ENCODE measurements at places on chromosomes 16 and 17.

- DNase-seq, result no peak
Measured at GRCh38 chr17:74790161-74791058, 14.3 kb upstream of the NAT9 start.

- DNase-seq, result no peak
Measured at GRCh38 chr16:85604145-85604705, 8.9 kb upstream of the GSE1 start.

- DNase-seq, result no peak
Measured at GRCh38 chr17:48113201-48113676, 5.7 kb downstream of the SNX11 start.

DNA sequence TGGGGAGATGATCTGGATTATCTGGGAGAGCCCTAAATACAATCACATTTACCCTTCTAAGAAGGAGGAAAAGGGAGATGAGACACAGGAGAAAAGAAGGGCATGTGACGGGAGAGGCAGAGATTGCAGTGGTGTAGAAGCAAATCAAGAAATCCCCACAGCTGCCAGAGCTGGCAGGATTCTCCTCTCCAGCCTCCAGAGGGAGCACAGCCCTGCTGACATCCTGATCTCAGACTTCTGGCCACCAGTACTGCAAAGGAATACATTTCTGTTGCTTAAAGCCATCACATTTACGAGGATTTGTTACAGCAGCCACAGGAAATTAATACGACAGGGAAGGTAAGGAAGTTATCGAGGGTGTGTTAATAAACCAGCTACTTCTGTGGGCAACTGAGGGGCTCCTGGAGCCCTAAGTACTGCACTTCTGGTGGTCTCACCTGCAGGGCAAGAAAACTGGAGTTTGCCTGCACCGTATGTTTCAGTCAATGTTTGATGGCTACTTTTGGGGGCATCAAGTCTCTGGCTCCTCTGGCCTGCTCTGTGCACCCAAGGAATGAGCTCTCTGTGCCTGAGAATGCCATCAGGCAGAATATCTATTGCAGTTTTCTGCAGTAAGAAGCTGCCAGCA is 22.9 kb upstream of the CDH13 start:
- DNase-seq, result peak; percentile 4

DNA sequence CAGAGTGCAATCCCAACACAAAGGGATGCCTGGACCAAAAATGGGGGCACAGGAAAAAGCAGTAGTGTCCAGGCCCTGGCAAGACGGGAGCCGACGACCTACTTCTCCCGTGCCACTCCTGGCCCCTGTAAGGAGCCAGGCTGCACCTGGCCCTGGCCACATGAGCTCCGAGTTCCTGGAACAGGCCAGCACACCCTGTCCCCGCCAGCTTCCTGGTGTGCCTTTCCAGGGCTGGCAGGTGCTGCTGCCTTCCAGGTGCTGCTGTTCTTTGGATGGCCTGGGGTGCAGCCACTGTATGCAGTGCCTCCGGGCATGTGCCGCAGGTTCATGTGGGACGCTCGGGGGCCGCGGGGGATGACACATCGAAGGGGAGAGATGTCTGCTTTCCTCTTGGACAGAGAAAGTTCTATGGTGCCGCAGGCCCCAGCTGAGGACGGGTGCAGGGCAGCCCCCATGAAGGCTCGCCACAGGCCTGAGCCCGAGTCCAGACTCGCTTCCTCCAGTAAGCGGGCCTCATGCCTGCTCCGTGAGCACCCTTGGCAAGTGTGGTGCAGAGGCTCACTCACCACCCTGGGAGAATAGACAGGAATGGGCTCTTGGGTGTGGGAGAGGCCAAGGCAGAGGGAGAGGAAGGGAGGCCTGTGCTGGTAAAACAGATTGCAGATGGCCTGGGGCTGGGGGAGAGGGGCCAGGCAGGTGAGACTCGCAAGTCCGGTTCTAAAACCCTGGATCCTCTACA is 54.7 kb upstream of the FASN start:
- DNase-seq, result no peak

GRCh38 chr16:31148896-31149295 is 970 bp downstream of the PRSS36 start:
- DNase-seq, result no peak

- no peak for DNase-seq
Measured at GRCh38 chr17:44094701-44095387, 24.3 kb downstream of the G6PC3 start.

DNA sequence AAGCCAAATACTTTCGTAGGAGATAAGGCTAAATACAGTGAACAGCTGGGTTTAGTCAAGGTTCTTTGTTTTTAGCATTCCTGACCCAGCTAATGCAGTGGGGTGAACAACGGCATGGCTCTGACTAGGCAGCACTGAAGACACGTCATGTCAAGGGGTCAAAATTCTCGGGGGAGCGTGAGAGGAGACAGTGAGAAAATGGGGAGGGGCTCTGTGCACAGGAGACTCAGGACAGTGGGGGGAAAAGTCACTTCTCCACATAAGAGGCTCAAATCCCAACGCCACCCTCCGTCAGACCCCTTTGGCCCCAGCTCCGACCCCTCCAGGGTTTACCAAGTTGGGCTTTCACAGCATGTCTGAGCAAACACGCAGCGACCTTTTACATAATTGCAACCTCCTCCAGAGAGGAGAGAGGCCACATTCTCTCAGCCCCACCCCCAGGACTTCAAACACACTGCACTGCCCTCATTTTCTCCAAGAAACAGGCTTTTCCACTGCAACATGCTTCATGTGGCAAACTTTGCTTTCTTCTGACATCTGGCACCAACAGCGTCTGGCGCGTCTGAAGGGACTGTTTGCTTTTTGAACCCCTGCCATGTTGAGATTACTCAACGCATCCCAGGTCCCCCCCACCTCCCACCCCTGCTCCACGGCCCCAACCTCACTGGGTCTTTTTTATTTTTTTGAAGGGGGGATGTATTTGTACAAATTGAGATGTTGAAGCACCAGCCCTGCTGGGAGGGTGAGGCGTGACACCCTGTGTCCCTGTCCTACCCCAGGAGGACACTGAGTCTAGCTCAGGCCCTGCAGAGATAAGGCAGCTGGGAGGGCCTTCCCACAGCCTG is 30.0 kb downstream of the AXIN2 start:
- DNase-seq, result no peak

DNA sequence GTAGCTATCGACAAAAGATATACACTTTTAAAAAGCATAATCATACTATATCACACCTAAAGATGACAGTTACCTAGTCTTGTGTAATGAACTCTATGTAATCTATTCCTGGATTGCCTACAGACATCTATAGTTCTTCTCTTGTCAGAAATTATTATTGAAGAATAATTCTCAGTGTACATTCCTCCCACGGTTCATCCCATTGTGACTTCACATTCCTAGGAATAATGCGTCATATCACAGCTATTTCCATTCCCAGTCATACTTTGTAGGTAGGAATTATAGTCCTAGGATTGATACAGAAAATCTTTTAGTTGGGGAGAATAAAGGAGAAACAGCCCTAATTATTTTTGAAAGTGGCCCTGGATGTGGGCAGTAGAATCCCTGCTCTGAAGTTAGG is 44.0 kb upstream of the ABCC11 start:
- DNase-seq, result no peak

DNA sequence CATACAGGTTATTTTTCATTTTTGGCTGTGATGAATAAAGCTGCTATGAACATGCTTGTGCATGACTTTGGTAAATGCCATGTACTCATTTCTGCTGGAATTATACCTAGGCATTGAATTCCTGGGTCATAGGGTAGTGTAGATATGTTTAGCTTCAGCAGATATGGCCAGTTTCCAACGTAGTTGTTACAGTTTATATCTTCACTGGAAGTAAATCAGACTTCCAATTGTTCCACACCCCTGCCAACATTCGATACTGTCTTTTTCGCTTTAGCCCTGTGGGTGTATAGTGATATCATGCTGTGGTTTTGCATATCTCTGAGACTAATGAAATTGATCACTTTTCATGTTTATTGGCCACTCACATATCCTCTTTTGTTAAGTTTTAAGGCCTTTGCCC is 50.4 kb downstream of the ARHGAP27 start:
- no peak for DNase-seq

DNA sequence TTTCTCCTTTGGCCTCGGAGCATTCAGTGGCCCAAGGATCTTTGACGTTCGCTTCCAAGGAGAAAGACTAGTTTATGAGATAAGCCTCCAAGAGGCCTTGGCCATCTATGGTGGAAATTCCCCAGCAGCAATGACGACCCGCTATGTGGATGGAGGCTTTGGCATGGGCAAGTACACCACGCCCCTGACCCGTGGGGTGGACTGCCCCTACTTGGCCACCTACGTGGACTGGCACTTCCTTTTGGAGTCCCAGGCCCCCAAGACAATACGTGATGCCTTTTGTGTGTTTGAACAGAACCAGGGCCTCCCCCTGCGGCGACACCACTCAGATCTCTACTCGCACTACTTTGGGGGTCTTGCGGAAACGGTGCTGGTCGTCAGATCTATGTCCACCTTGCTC is 1.4 kb downstream of the AOC3 start:
- DNase-seq, result no peak

- peak; percentile 99 for DNase-seq
Measured at GRCh38 chr16:25111403-25112166, at the start of gene LCMT1. TSS of gene LCMT1 (plus strand) at chr16:25111742. CDS start at chr16:25111884, 142 bp downstream.

DNA sequence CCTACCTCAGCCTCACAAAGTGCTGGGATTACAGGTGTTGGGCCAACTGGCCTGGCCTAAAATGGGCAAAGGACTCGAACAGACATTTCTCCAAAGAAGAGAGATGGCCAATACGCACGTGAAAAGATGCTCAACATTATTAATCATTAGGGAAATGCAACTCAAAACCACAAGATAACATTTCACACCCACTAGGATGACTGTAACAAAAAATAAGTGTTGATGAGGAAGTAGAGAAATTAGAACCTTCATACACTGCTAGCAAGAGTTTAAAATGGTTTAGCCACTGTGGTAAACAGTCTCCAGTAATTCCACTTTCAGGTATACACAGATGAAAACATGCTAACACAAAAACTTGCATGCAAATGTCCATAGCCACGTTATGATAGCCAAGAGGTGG is 5.7 kb downstream of the TMED6 start:
- DNase-seq, result no peak

DNA sequence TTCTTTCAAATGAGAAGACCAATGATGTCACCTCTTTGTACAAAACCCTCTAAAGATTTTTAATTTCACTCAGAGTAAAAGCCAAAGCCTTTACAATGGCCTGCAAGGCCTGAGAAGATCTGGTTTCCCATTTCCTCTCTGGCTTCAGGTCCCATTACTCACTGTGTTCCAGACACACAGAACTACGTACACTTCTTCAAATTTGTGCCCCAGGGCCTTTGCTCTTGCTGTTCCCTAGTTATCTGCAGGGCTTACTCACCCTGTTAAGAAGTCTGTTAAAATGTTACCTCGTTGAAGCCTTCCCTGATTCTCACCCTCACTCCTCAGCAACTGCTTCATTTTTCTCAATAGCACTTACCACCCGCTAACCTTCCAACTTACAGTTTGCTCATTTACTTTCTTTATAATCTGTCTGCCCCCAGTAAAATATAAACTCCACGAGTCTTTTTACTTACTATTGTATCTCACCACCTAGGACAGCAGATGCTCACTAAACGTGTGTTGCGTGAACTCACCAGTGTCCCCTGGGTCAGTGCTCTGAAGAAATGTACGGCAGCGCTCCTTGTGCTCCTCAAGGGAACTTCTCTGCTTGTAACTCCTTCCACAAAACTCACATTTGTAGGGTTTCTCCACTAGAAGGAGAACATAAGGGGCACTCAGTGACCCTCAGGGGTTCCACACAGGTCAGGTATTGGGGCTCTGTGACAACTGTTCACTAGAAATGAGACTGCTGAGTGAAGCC is 50.2 kb downstream of the GRB7 start:
- no peak for DNase-seq

DNA sequence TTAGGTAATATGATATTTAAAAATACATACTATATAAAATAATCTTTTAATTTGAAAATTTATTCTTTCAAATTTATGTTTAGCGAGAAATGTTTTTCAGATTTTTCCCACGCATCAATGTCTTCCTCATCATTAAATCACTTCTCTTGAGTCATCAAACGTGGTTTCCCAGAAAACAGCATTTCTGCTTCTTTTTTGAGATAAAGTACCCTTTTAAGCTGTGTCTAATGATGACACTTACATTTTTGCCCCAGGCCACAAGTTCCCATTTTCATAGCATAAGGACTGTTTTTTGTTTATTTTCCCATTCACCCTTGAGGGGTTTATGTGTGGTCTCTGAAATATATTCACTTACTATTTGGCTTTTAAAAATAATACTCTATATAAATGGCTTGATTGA is 139.0 kb upstream of the HS3ST3A1 start:
- no peak for DNase-seq

All from RPMI8226 (cell line).